ENCODE measurements at places on chromosomes 7 and 10. TPM values are rescaled to one million over a fixed set of nuclear protein-coding genes. Genes with fewer than 3 reads are reported as not detected.

GRCh38 chr10:120582753-120583152, 125.7 kb downstream of the PLPP4 start:
- DNase-seq: no peak

DNA sequence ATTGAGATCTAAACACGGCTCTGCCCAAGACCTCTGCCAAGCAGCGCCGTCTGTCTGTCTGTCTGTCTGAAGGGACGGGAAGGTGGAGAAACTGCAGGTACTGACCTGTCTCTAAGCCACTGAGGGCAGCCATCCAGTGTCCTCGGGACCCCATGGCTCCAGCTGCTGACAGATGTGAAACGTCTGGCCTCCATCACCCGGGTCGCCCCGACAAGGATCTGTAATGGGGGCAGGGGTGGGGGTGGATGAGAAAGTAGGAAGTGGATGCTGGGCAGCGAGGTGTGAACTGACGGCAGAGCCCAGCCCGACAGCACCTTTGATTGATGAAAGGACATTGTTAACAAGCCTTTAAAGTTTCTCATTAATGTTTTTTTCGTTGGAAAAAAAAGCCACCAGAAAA, 193.1 kb downstream of the EBF3 start:
- DNase-seq: no peak

DNA sequence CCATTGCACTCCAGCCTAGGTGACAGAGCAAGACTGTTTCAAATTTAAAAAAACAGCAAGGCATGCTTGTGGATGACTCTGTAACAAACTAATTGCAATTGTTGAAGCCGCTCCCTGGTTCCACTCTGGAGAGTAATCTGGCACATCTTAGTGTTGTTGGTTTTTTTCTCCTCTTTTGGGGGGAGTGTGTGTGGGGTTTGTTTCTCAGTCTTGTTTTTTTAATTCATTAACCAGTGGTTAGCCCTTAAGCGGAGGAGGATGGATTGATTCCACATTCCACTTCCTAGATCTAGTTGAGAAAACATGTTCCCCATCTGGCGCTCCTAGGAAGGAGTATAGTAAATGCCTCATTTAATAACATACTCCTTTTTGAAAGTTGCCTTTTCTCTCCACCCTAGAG, 8.6 kb upstream of the ZNF713 start:
- DNase-seq: no peak

GRCh38 chr10:7337431-7338171, 73.2 kb downstream of the SFMBT2 start:
- DNase-seq: no peak

DNA sequence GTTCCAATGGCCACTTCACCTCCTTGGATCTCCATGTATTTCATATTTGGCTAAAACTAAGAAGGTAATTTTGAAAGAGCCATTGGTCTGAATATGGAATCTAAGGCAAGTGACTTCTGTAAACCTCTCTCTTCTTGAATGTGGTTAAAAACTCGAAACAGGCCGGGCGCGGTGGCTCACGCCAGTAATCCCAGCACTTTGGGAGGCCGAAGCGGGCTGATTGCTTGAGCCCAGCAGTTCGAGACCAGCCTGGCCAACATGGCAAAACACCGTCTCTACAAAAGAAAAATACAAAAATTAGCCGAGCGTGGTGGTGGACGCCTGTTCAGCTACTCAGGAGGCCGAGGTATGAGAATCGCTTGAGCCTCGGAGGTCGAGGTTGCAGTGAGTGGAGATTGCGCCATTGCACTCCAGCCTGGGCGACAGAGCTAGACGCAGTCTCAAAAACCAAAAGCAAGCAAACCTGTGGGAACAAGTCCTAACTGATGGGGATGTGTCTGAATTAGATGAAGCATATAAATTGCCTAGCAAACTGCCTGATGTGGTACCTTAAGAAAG, 2.2 kb downstream of the LANCL2 start:
- no peak for DNase-seq

- no peak for DNase-seq
Measured at GRCh38 chr10:807958-808353, 118.5 kb upstream of the DIP2C start.

DNA sequence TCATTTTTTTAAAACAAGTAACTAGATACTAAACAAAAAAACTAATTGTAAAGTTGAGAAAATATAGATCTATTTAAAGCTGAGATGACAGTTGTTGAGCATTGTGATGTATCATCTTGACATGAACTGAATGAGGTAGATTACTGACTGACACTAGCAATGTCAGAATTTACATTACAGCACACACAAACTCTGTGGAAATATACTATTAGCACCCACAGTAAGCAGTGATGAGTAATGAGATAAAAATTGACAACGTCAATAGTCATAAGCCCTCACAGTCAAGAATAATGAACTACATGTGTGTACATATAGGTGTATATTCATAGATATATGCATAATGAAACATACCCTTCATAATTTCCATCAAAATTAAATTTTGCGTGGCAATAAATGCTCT, 368.4 kb downstream of the TFEC start:
- DNase-seq: no peak

- DNase-seq: peak; percentile 12
Measured at GRCh38 chr10:43264344-43264964, 2.4 kb downstream of the RASGEF1A start.

DNA sequence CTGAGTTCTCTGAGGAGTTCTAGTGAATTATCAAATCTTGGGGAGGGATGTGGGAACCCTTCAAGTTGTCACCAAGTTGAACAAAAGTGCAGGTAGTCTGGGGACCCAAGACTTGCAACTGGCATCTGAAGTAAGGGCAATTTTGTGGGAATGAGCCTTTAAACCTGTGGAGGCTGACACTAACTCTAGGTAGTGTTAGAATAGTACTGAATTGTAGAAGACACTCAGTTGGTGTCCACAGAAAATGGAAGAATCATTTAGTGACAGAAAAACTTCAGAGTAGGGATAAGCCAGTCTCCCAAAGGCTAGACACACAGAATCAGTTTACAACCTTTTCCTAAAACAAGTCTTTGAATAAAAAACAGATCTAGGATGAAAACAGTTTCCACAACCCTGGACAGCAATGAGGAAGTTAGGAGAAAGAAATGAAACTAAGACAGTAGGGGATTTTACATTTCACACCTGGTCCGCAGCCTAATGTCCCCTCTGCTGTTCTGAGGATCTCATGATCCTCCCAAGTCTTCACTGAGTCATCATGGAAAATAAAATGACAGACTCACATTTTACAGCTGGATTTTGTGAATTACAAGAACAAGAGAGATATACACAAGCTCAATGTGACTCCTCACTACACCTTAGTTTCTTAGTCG, 23.0 kb upstream of the ING3 start:
- DNase-seq: no peak

- no peak for DNase-seq
Measured at GRCh38 chr7:70807650-70808049, 324.3 kb upstream of the GALNT17 start.

GRCh38 chr7:142485617-142486226, 227.9 kb upstream of the PRSS58 start:
- DNase-seq: no peak

DNA sequence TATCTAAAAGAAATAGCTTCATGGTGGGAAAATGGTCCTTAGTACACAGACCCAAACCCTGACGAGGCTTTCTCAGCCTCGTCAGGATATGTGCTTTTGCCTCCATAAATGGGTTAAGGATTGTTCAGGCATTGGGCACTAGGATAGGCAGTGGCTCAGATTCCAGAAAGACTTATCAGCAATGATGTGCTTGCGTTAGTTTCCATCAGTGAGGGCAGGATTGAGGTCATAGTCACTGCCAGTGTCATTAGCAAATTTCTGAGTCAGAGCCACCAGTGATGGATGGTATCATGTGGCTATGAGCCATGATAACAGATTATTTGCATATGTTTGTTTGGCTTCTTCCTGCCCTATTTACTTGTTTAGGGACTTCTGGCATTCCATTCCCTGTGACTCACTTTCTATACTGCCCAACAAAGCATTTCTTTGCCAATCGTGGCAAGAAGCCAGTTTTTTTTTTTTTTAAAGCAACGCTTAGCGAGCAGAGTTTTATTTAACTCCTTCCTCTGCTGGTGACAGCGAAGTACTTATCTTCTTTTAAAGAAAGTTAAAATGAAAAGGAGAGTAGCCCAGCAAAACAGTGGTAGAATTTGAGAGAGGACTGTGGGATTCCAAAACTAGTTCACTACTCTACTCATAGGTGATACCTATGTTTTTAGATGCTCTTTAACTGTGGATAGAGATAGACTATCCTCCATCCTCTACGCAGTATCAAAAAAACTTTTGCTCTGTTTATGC, 44.4 kb downstream of the MYPN start:
- peak; percentile 39 for DNase-seq

- DNase-seq: no peak
Measured at GRCh38 chr10:83516788-83517187, 622.5 kb upstream of the GHITM start.

Gene FFAR4
- total RNA-seq: 3.0 TPM

Gene LLCFC1
- not detected for total RNA-seq

Gene BAG3
- total RNA-seq: 98.0 TPM

Gene SFTPD
- not detected for total RNA-seq

Gene ADCYAP1R1
- 3.3 TPM for total RNA-seq
